NCI-H1436 (cell line): ENCODE measurements at places on chromosomes 11 and 22.

DNA sequence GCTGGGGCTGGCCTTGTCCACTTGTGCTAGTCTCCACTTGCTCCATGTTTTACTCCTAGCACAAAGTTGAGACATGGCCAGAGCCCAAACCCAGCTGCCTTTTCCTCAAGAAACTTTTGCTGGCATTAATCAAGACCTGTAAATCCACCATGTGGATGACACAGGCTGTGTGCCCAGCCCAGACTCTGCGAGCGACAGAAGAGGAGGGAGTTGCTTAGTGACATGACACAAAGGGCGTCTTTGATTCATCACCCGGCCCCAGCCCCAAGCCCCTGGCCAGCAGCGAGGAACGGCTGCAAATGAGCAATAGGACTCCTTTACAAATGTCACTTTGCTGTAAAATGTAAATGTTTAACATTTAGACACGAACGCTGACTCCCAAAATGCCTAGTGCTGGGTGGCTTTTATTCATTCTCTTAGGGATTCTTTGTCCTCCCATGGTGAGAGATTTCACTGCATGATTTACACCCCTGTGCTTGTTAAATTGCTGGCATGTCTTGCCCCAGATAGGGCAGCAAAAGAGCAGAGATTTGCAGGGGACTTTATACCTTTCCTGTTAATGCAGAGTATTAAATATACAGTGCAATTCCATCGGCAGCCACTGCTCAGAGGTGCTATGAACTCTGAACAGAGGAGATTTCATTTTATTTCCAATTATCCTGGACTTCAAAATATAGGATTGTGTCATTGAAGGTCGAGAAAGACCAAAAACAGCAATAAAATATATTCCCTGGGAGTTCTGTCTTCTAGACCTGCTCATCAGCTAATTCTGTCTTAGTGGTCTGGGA is 263.6 kb upstream of the NCAM1 start:
- DNase-seq, result no peak

DNA sequence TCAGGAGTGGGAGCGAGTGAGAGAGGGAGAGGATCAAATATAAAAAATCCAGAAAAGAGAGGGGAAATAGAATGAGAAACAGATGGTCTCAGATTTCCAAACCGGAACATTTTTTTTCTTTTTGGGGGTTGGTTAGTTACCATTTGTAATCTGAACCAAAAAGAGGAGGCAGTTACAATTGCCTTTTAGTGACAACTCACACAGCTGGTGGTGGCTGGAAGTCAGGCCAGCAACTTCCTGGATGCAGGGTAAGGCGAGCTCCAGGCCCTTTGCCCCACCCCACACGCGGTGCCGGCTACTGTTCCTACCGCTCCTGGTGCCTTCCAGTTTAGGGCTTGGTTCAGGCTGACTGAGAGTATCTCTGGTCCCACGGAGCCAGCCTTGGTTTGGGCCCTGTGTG is 21.0 kb upstream of the UBASH3B start:
- DNase-seq, result no peak

DNA sequence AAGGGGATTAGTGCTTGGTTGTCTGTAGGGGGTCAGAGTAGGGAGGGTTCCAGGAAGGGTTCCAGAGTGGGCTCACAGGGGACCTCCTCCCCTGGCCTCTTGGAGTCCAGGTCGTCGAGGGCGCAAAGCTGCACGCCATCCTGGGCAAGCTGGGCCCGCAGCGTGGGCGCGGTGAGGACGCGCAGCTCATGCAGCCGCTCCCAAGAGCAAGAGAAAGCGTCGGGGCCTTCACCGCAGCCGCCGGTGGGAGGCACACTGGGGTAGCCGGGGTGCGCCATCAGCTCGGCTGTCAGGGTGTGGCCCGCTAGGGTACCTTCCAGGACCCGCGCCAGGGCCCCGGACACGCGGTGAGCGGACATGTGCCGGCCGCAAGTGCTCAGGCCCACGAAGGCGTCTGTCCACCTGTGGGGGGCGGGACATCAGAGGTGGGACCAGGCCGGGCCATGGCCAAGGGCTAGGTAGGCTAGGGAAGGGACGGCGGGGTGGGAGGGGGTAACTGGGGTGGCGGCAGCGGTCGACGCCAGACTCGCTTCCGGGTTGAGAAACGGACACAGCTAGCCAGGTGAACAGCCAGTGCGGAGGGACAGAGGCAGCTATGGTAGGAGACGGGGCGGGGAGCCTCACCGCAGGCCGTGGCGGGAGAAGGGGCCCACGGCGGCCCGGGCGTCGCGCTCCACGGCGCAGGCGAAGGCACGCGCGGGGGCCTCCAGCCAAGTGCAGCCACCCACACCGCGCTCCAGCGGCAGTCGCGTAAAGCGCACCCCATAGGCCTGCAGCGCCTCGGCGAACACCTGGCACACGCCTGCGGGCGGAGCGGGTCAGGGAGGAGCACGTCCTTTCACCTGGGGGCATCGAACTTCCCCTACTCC is 1.2 kb downstream of the YDJC start:
- no peak for DNase-seq

DNA sequence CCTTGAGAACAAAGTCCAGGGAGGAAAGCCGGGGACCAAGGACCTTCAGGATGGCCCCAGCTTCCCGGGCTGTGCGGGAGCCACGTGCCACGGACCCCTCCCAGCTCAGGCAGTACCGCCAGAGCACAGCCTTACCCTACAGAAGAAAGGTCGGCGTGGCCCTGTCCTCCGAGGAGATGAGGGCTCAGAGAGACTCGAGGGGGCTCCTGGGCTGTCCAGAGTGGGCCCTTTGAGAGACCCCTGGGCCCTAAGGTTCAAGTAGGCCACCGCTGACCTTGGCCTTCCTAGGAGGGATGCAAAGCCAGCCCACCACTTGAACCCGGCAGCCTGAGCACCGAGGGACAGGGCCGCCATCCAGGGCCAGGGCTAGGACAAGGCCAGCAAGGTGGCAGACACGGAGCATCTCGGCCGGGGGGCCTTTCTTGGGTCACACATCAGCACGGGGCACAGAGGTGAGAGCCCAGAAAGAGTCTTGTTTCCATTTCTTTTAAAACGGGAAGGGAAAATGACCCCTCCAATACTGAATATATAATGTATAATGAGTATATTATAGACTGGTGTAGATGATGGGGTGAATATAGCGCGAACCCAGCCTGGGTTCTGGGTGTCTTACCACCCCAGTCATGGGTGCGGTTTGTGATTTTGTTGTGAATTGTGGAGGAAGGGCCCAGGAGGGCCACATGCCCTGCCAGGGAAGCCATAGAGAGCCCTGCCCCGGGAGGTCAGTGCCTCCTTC is 34.4 kb upstream of the PPARA start:
- no peak for DNase-seq

DNA sequence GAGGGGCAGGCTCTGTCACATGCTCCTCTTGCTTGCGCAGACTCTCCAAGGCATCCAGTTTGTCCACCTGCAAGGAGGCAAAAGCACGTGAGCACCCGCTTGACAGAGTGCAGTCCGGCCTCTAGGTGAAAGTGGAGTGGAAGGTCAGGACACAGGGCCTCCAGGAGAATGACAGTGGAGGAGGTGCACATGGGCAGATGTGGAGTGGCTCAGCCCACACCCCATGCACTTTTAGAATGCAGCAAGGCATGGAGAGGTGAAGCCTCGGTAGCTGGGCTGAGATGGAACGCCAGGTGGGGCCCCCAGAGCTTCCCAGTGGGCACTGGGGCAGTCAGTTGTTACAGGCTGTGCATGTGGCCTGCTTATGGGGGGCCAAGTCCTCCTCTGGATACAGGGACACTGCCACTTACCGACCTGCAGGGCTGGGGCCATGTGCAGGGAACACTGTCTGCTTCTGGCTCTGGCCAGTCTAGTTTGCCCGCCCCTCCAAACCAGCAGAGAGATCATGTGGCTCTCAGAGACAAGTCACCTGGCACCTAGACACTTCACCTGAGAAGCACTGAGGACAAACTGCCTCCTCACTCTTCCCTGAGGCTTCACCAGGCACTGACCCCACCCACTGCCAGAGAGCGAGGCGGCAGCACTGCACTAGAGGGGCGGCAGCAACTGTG is 2.3 kb upstream of the SLC25A1 start:
- DNase-seq, result no peak

- DNase-seq, result no peak
Measured at GRCh38 chr22:40147388-40148176, 30.1 kb upstream of the TNRC6B start.

- DNase-seq, result no peak
Measured at GRCh38 chr11:88620568-88621130, 283.1 kb upstream of the CTSC start.

- DNase-seq, result peak; percentile 32
Measured at GRCh38 chr22:22593964-22594656, 35.0 kb upstream of the PRAME start.

DNA sequence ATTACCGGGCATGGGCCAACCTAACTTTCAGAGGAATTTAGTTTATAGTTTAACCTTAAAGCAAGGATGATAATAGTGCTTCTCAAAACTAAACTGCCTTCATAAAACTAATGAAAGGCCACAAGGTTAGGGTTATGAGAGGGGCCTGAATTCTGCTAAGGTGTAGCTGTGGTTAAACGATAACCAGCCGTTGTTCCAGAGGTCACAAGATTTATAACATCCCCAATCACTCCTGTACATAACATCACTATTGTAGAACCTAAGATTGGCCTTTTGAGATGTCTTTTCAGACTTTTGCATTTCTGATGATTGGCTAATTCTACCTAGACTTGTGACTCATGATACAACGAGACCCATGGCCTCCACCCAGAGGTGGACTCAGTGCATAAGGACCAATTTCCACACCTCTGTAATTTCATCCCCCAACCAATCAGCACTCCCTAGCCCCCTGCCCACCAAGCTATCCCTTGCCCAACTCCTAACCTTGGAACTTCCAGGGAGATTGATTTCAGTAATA is 69.8 kb downstream of the ADAMTS15 start:
- DNase-seq, result no peak

GRCh38 chr11:114154271-114155047 is 94.9 kb downstream of the ZBTB16 start:
- no peak for DNase-seq

- no peak for DNase-seq
Measured at GRCh38 chr11:72736452-72737069, 15.6 kb downstream of the ARAP1 start.

DNA sequence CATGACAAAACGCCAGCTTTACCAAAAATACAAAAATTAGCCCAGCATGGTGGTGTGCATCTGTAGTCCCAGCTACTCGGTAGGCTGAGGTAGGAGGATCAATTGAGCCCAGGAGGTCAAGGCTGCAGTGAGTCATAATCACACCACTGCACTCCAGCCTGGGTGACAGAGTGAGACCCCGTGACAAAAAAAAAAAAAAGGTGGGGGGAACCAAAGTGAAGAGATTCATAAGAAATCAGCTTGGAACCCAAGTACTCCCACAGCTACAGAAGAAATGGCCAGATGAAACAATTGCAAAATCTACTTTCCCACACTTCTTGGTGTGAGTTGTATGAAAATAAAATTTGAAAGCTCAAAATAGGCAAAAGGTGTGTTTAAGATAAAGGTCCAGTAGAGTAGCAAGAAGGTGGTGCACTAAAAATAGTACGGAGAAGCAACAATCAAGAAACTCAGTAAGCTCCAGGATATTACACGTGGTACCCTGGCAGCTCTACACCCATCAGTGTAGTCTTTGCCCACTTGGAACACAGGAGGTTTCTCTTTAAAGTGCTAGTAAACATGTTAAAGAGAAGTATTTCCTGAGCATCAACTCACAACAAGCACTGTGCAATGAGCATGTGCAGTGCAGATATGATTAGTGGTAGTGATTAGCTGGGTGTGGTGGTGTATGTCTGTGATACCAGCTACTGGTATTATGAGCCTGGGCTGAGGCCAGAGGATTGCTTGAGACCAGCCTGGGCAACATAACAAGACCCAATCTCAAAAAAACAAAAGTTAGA is 5.3 kb downstream of the HARBI1 start:
- no peak for DNase-seq
